GM04504 (cell line): ENCODE measurements at places on chromosomes 3 and 15.

- no peak for DNase-seq
Observed at GRCh38 chr15:31217067-31217466, 109.6 kb upstream of the KLF13 start.

GRCh38 chr15:85497172-85497569, 116.8 kb downstream of the AKAP13 start:
- DNase-seq: no peak

DNA sequence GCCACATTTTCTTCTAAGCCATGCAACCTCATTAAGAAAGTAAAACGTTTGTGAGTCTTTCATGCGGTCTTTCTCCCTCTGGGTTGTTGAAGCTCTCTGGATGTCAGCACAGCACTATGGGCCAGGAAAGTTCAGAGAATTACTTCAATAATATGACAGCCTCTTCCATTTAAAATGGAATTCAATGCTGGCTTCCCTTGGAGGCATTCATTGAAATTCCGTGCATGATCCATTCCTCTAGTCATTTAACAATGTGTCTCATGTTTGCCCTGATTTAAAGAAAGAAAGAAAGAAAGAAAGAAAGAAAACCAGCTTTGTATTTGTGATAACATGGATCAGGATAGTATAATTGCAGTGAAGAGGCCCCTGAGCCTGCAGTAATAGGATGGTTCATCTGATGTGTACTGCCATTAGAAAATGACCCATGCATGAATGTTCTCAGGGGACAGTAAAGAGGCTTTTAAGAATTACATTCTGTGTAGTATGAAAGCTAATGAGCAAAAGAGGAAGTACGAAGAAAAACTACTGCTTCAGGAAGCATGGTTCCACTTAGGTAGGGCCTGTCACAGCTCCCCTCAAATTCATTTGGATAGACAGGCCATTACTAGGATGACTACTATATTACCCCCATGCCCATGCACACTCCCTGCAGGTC, 146.0 kb downstream of the ARPP21 start:
- DNase-seq: no peak

DNA sequence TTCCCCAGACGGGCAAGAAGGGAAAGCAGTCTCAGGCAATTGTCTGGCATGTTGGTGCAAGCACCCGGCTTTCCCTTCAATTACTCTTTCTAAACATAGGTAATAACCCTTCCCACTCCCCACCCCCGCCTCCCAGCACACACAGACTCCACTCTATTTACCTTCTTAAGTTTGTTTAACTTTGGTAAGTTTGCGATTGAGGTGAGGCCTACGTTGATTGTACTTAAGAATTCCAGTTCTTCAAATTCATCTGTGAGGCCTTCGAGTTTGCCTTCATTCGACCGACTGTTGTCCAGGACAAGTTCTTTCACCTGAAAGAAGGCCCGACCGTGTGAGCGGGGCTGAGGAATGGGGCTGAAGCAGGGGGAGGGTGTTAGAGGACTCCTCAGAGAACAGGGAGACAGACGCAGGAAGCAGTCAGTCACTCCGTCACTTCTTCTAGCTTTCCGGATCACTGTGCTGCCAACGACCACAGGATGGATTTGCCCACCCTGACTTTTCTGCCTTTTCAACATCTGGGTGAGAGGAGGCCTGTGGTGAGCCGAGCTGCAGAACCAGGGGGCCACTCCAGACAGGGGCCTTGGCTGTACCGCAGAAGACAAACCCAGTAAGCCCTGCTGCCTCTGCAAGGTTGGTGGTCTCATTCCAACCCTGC, 33.0 kb downstream of the ANP32A start:
- DNase-seq: no peak

DNA sequence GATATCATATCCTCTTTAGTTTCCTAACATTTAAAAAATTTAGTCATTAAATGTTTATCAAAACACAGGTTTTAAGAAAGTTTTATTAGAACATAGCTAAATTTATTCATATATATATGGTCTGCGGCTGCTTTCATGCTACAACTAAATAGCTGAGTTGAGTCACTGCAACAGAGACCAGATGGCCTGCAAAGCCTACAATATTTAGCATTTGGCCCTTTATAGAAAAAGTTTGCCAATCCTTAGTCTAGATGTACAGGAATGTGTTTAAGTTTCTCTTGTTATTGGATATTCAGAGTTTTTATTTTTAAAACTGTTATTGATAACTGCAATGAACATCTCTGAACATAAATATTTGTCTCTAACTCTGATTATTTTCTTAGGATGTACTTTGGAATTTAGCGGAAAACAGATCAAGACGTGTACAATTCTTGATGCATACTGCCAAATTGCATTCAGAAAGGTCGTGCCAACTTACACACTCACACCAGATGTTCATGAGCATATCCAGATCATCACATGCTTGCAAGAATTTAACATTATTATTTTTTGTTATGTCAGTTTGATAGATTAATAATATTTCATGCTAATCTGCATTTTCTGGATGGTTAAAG, 157.9 kb downstream of the STAC start:
- DNase-seq: no peak

DNA sequence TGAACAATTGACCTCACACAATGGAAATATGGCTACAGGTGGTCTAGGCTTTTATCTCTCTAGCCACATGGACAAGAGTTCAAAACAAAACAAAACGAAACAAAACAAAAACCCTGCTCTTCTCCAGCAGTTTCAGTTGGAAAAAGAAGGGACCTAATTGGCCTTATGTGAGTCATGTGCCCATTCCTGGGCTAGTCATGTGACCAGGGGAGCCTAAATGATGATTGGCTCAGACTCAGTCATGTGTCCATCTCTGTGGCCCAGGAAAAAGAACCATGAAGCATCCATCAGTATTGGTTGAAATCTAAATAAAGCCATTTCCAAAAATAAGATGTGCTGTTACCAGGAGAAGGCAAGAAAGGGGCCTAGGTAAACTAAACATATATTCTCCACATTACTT, 96.8 kb downstream of the ANXA2 start:
- DNase-seq: no peak

DNA sequence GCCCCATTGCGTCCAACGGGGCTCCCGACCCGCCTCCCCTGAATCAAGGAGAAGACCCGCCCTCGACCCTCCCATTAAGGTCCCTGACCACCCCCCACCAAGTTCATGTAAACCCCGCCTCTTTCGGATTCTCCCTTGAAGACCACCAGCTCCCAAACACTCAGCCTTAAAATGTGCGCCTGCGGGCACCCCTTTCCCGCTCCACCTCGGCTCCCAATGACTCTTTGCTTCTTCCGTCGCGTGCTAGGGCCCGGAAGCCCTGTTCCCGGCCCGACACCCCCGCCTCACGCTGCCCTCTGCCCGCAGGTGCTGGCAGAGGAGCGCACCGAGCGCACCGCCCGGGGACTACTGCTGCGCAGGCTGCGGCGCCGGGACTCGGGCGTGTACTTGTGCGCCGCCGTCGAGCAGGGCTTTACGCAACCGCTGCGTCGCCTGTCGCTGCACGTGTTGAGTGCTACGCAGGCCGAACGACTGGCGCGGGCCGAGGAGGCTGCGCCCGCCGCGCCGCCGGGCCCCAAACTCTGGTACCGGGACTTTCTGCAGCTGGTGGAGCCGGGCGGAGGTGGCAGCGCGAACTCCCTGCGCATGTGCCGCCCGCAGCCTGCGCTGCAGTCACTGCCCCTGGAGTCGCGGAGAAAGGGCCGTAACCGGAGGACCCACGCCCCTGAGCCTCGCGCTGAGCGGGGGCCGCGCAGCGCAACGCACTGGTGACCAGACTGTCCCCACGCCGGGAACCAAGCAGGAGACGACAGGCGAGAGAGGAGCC, 2.7 kb upstream of the LSMEM2 start:
- no peak for DNase-seq

GRCh38 chr3:150557725-150558124, 11.1 kb downstream of the EIF2A start:
- no peak for DNase-seq

DNA sequence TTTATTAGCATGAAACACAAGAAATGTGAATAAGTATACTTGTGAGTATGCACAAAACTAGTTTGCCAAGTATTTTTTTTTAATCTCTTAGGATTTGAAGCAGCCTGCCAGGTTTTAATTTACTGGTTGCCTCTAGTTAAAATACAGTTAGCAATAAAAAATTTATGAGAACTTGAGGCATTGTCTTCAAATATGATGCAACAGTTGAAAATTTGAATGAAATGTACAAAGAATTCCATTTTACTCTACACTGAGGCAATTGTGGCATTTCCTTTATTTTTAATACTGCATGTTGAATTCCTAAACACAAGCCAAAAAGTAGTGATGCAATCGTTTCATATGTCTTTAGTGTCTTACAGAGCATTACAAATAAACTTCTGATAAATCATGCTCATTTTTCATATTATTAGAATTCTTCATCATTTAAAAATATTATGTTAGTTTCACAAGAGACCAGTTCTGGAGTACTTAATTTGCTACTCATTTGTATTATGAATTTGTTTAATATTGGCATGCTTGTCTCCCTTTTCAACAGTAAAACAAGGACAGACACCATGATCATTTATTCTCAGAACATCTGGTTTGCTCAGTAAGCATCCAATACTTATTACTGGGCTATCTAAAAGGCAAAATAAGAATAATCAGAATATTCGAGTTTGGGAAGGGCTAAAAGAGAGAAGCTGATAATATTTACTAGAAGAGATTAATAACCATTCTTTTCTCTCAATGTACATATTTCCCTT, 124.8 kb upstream of the PTX3 start:
- peak; percentile 87 for DNase-seq

DNA sequence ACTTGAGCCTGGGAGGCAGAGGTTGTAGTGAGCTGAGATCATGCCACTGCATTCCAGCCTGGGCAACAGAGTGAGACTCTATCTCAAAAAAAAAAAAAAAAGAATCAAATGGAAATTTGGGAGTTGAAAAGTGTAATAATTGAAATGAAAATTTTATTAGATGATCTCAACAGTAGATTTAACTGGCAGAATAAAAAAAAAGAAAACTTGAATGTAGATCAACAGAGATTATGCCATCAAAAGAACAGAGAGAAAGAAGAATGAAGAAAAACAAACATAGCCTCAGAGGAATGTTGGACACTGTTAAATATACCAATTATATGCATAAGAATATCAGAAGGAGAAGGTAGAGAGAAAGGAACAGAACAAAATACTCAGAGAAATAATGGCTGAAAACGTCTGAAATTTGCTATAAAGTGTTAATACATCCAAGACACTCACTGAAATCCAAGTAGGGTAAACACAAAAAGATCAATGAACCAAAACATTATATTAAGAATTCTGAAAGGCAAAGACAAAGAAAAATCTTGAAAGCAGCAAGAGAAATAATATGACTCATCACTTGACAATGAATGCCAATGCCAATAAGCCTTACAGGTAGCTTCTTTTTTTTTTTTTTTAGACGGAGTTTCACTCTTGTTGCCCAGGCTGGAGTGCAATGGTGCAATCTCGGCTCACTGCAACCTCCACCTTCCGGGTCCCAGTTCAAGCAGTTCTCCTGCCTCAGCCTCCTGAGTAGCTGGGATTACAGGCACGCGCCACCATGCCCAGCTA, 14.6 kb upstream of the ELP6 start:
- DNase-seq: no peak

DNA sequence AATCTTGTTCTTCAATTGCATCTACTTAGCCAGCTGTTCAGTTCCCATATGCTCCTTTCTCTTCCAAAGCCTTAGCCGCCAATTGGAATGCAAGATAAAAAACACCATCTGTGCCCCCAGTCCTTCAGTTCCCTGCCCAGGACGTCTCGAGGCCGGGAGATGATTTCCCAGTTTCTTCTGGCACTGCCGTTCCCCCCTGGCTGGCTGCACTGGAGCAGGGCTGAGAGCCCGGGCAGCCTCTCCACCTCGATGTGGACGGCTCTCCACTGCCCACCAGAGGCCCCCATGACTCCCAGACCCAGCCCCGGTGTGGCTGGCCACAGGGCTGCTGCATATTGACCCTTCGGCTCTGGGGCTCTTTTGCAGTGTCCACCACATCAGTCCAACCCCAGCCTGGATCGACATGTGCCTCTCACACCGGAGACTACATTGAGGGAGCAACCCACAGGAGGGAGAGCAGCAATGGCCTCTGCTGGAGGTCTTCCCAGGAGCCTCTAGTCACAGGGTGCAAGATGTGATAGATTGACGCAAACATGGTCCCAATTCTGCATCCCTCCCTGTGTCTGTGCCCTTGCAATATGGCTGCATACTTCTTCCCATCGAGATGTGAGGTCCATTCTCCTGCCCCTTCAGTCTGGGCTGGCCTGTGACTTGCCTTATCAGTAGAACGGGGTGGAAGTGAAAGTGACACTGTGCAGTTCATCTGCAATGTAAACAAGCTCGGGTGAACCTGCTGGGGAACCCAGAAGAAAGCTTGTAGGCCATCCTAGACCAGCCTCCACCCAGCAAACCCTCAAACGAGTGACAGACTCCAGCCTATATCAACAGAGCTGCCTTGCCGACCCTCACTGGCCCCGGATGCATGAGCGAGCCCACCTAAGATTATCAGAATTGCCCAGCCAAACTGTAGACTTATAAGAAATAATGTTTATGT, 52.3 kb upstream of the PRR20G start:
- DNase-seq: no peak

DNA sequence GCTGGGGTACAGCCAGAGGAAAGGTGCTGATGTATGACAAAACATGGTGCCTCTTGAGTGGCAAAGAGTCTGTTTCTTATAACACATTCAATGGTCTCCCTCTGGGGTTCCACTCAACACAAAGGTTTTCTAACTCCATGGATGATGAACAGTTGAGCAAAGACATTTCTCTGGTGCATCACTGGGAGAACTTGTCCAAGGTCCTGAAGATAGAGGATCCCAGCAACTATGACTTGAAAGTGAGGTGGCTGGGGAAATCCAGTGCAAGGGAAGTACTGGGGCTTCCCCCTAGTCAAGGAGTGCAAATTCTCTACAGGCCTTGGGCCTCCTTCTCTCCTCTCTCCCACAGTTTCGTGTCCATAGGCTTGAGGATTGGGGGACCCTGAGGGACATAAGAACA, 431.1 kb downstream of the WDR72 start:
- DNase-seq: no peak

GRCh38 chr3:144362126-144362525, 390.5 kb downstream of the DIPK2A start:
- DNase-seq: peak; percentile 0

GRCh38 chr15:77665530-77666295, 33.0 kb upstream of the LINGO1 start:
- no peak for DNase-seq

- DNase-seq: no peak
Observed at GRCh38 chr3:19749448-19750017, 184.5 kb downstream of the EFHB start.

DNA sequence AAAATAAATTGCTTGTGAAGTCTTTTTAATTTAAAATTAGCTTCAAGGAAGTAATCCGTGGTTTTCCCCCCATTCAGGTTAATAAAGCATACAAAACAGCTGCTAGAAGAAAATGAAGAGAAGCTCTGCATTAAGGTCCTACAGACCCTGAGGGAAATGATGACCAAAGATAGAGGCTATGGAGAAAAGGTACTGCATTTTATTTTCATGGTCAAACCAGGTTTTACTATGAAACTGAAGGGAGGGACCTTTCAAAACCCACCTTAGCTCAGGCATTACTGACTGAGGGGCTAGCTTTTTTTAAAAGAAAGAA, 218.5 kb downstream of the ITPR1 start:
- no peak for DNase-seq

DNA sequence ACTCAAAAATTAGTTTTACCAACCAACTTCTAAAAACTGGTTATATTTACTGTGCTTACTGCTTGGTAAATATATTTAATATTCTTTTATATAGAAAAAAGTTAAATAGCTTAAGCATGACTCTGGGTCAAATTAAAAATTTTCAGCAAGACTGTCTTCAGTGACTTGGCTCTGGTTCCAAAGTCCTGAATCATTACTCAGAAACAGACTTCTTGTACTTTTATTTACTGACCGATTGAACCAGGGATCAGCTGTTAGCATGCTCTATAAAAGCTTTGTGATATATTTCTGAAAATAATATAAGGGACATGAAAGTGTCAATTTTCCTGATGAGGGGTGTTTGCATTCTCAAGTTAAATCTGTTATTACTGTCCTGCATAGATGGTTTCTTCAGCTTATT, 164.3 kb downstream of the MCTP2 start:
- DNase-seq: no peak
